Activated effector memory CD4-positive, alpha-beta T cell treated with anti-CD3 and anti-CD28 coated beads, Interleukin-2, amount 50 U/mL, for 16 hours (primary cell): ENCODE measurements at places on chromosomes 2 and 18.

DNA sequence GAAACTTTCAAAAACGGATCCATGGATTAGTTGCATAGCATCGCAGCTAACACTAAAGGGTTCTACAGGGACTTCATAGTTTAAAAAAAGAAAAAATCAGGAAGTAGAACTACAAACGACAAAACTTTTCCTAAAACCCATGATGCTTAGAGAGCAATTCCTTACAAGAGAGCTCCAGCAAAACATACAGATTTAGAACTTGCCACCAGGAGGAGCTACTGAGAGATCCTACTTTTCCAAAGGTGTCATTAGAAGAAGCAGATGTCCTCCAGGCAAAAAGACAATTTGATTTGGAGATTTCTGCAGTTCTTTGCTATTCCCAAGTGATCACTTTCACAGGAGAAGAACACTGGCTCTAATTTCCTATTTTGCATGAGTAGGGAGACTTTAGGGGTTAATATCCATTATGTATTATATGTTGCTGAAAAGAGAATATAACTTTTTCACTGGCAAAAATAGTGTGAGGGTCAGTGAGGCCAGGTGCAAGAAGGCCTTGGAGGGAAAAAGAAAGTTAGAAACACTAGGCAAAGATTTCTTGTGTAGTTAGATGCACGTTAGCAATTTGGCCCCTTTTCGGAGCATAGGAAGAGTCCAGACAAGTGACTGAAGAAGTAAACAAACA, 436.2 kb downstream of the SUCLG1 start:
- DNase-seq: no peak

- DNase-seq: no peak
Observed at GRCh38 chr2:1663621-1664020, 80.7 kb downstream of the PXDN start.

DNA sequence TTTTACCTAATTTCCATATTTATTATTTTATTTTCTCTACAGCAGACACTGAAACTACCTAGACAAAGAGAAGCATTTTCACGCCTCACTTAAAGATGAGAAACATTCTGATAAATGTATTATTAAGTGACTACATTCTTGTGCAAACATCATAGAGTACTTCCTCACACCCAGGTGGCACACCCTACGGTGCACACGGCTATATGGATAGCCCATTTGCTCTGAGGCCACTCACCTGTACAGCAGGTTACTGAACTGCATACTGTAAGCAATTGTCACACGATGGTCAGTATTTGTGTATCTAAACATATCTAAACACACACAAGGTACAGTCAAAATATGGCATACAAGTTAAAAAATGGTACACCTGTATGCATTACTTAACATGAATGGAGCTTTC, 481.4 kb downstream of the CMPK2 start:
- DNase-seq: no peak

GRCh38 chr2:188380280-188380679, 88.6 kb downstream of the GULP1 start:
- no peak for DNase-seq

DNA sequence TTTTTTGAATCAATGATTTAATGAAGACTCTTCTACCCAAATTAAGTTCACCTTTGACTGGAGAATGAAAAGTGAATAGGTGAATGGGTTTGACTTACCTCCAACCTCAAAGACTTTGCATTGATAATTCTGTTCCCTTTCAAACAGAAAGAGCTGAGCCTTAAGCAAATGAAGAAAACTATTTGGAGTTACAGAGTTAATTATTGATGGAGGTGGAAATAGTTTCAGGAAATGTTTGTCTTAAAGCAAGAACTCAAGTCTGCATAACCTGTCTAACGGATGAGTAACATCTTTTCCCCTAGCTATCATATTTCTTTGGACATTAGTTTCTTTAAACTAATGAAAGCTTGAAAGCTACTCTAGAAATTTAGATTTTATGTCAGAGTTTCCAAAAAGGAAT, 166.5 kb downstream of the CERS6 start:
- no peak for DNase-seq

GRCh38 chr18:40812981-40813515, 1142.0 kb upstream of the PIK3C3 start:
- DNase-seq: no peak

DNA sequence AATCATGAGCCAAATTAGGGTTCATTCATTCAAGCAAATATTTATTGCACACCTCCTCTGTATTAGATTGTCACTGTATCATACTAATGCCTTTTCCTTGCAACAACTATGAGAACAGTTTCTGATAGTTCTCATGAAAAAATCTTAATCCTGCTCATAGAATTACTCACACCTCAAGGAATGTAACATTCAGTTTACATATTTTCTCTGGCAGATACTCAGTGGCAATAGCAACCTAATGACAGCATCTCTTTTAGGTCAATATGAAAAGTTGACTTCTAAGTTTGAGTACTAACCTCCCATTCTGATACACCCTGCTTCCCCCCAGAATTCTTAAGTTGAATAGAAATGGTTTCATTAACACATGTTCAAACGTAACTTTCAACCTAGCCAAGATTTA, 132.0 kb downstream of the VWC2L start:
- DNase-seq: no peak

DNA sequence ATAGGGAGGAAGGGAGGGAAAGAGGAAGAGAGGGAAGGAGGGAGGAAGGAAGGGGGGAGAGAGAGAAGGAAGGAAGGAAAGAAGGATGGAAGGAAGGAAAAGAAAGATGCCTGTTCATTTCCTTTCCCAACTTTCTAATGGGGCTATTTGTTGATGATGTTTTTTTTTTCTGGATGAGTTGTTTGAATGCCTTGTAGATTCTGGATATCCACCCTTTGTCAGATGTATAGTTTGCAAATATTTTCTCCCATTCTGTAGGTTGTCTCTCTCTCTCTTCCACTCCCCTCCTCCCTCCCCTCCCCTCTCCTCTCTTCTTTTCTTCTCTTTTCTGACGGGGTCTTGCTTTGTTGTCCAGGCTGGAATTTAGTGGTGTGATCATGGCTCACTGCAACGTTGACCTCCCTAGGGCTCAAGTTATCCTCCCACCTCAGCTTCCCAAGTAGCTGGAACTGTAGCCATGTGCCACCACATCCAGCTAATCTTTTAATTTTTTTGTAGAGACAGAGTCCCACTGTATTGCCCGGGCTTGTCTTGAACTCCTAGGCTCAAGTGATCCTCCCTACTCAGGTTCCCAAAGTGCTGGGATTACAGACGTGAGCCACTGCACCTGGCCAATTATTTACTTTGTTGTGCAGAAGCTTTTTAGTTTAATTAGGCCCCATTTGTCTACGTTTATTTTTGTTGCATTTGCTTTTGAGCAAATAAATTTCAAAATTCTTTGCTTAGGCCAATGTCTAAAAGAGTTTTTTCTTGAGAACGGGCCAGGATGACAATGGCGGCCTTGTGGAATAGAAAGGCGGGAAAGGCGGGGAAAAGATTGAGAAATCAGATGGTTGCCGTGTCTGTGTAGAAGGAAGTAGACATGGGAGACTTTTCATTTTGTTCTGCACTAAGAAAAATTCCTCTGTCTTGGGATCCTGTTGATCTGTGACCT, 57.3 kb upstream of the FAM117B start:
- no peak for DNase-seq

GRCh38 chr2:38432820-38433606, 55.9 kb upstream of the ATL2 start:
- DNase-seq: no peak

DNA sequence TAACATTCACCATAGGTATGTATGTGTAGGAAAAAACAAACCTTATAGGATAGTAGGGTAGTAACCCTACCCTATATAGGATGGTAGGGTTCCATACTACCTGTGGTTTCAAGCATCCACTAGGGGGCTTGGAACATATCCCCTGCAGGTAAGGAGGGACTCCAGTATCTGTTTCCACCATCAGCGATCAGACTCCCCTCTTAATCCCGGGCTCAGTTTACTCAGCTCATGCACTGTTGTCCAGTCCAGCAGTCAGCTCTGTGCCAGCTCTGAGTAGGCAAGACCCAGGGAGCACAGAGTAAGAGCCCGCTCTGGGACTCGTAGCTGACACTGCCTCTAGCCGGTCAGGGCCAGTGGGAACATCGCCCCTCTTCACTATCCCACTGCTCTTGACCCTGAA, 61.7 kb downstream of the MEX3C start:
- DNase-seq: no peak

- no peak for DNase-seq
Observed at GRCh38 chr2:145203891-145204290, 684.0 kb upstream of the ZEB2 start.

GRCh38 chr18:47932190-47932589, 1.7 kb upstream of the SMAD2 start:
- no peak for DNase-seq

GRCh38 chr2:95009412-95009811, 16.1 kb upstream of the MAL start:
- DNase-seq: no peak

- DNase-seq: no peak
Observed at GRCh38 chr18:67938660-67939059, 422.1 kb upstream of the DSEL start.

GRCh38 chr2:21097331-21097730, 26.4 kb upstream of the TDRD15 start:
- no peak for DNase-seq

DNA sequence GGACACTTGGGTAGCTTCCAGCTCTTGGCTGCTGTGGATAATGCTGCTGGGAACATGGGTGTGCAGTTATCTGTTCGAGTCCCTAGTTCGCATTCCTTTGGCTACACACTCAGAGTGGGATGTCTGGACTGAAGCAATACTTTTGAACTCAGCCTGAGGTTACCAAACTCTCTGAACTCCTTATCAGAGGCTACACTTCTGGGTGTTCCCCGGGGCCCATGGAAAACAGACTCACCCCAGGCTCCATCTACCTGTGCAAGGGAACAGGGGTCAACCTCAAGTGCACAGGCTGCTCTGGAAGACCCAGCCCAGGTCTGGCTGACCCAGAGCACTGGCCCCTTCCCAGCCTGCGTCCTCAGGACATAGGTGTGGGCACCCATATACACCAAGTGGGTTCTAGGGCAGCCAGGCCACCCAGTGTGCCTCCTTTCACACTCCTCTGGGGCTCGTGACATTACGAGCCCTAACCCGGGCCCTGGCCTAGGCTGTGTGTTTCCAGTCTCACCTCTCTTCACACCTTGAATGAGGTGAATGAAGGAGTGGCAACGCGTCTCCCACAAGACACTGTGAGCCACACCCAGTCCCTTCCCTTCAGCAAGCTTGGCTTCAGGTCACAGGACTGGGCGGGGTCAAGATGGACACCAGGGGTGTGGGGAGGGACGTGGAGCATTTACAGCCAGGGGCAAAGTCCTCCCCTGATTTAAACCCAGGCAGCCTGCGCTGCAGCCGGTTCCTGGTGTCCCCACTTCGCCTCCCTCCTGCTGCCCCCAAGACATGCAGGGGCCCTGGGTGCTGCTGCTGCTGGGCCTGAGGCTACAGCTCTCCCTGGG, at the start of gene ALPI:
Gene ALPI, plus strand, starts transcription at position 728 of the 830 bp plus-strand sequence. Its CDS starts 47 bp downstream, at position 775.
- DNase-seq: peak; percentile 52

DNA sequence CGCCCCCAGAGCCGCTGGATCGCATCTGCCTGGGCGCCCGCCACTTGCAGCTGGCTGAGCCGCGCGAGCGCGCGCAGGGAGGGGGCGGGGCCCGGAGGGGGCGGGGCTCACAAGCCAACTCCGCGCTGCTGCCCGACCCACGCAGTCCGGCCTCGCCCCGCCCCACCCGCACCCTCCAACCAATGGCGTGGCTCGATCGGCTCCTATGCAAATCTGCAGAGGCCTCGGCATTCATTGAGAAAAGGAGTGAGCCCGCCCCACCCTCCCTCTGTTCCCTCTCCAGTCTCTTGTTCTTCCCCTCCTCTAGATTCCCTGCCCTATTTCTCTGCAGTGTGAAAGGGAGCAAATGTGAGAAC, at the start of gene ALK:
Gene ALK, minus strand, starts transcription at position 27 of the 356 bp plus-strand sequence. CDS start 927 bp downstream, outside the sequence.
- DNase-seq: peak; percentile 81

GRCh38 chr2:191869781-191870180, 22.9 kb upstream of the CAVIN2 start:
- no peak for DNase-seq

DNA sequence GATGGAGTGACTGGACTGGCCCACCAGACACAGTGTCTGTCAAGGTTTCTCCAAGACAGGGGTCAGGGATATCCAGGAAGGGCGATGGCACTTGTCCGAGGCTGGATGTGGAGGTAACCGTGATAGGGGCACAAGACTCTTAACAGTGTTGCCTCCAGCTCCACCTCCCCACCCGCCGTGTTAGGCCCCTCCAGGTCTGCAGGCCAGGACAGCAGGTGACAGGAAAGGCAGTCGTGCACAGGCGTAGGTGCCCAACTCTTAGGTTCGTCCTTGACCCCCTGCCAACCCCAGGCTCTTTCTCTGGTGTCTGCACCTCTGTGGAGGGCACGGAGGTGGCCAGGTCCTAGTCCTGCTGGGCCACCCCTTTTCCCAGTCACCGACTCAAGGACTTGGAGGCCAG, 10.1 kb downstream of the ITM2C start:
- peak; percentile 53 for DNase-seq

DNA sequence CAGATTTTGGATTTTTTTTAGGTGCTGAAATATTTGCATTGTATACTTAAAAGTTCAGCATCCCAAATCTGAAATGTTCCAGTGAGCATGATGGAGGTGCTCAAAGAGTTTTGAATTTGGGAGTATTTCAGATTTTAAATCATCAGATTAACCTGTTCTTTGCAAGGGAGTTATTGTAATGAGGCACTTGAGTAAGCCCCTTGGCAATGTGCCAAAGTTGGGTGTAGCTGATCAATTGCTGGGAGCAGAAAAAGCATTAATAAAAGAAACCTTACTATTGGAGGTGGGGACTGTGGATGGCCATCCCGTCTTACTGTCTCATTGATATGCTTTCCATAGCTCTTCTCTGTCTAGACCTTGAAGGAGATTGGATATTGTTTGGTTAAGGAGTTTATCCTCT, 28.3 kb downstream of the MALT1 start:
- DNase-seq: no peak

- DNase-seq: no peak
Observed at GRCh38 chr2:157197848-157198247, 59.7 kb upstream of the GALNT5 start.

DNA sequence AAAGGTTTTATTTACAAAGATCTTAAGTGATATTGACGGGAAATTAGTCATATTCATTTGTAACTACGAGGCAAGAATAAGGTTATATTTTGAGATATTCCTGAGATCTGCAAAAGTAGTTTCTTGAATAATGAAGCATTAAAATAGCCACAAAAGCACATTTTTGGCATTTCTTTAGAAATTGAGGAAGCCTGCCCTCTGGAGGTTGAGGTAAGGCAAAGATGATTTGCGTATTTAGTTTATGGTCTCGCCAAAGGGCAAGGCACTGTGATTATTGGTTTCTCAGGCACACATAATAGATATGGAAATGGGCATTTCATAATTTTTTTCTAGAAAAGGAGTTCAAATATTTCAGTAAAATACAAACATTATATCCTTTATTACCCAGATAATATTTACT, 143.7 kb upstream of the RPRM start:
- DNase-seq: no peak

GRCh38 chr18:23281626-23282436, 146.5 kb downstream of the CABLES1 start:
- DNase-seq: no peak

DNA sequence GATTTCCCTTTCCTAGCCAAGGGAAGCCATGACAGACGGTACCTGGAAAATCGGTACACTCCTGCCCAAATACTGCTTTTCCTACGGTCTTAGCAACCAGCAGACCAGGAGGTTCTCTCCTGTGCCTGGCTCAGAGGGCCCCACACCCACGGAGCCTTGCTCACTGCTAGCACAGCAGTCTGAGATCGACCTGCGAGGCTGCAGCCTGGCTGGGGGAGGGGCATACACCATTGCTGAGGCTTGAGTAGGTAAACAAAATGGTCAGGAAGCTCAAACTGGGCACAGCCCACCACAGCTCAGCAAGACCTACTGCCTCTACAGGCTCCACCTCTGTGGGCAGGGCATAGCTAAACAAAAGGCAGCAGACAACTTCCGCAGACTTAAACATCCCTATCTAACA, 6.8 kb upstream of the CD207 start:
- DNase-seq: no peak

- DNase-seq: no peak
Observed at GRCh38 chr2:117536139-117536538, 278.4 kb upstream of the DDX18 start.
